ENCODE measurements at places on chromosomes 7 and 10. TPM values are rescaled to one million over a fixed set of nuclear protein-coding genes. Genes with fewer than 3 reads are reported as not detected.

- DNase-seq, result no peak
Observed at GRCh38 chr7:4331711-4332110, 350.4 kb upstream of the FOXK1 start.

- DNase-seq, result peak; percentile 87
Observed at GRCh38 chr10:132395704-132396493, 1.1 kb upstream of the PWWP2B start.

GRCh38 chr7:30596014-30596641 lies 1.4 kb downstream of the GARS1 start:
- DNase-seq, result no peak

The CALHM1 gene
- not detected for total RNA-seq

DNA sequence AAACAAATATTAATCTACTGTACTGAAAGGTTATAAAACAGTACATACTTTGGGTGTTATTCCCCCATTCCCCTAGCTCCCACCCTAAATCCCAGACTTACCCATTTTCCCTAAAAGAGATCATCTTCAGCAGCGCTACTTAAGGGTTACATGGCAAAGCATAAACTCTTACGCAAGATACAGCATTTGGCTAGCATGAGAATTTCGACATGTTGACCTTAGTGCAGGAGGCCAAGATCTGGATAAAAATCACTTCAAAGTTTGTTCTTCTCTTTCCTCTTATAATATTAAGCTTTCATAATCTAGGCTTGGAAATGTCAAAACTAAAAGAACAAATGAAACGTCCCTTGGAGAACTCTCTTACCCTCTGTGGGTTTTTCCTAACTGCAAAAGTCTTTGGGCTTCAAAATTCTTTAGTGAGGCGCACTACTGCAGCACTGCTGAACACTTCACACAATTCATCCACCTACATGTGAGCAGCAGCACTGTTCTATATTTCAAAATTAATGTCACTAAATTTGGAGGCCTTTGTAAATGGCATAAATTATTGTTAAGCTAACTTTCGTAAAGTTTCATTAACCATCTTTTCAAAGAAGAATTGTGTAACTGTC lies 59.5 kb upstream of the PDLIM1 start:
- no peak for DNase-seq

Data from left ventricle myocardium inferior (tissue), 1 donor.